ENCODE measurements at places on chromosomes 3 and 15. TPM values are rescaled to one million over a fixed set of nuclear protein-coding genes. Genes with fewer than 3 reads are reported as not detected.

SNTN gene
- not detected for total RNA-seq

SLC51B gene
- total RNA-seq, result 0.51 TPM

PLSCR1 gene
- 43.9 TPM for total RNA-seq

CSPG4 gene
- total RNA-seq, result 109 TPM

RTP3 gene
- not detected for total RNA-seq

PATL2 gene
- 1.3 TPM for total RNA-seq

GLDN gene
- 50.7 TPM for total RNA-seq

MINAR1 gene
- total RNA-seq, result 0.33 TPM

ECE2 gene
- total RNA-seq, result not detected

All from fibroblast of lung (primary cell).